Fibroblast of villous mesenchyme (primary cell): ENCODE measurements at places on chromosomes 2 and 18. TPM values are rescaled to one million over a fixed set of nuclear protein-coding genes. Genes with fewer than 3 reads are reported as not detected.

Gene FBLN7
- total RNA-seq: 1.3 and 6.1 TPM in 2 replicates

Gene DLGAP1
- total RNA-seq: under 0.01 and 0.86 TPM in 2 replicates

Gene MFSD2B
- under 0.01 and 0.32 TPM in 2 replicates for total RNA-seq

Gene FAM210A
- 16.1 and 20.7 TPM in 2 replicates for total RNA-seq

Gene POTEI
- under 0.01 TPM in 1 of 2 replicates, not detected in the other for total RNA-seq

Gene DPP4
- total RNA-seq: 58.6 and 130 TPM in 2 replicates

GRCh38 chr2:223169830-223170605 lies 118.0 kb downstream of the KCNE4 start:
- DNase-seq: no peak

DNA sequence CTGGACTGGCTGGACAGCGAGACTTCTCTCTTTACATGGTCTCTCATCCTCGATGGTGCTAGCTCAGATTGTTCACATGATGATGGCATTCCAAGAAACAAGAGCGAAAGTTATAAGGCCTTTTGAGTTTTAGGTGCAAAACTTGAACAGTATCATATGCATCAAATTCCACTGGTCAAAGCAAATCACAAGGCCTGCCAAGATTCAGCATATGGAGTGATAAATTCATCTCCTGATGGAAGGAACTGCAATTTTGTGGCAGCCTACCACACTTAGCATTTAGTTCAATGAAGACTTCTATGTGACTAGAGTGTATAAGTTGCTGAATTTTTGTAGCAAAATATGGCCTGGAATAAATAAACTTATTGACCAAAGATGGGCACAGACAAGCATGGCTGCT lies 194.0 kb upstream of the EPC2 start:
- DNase-seq: no peak

- DNase-seq: no peak
Measured at GRCh38 chr2:172792711-172793110, 57.1 kb downstream of the RAPGEF4 start.

DNA sequence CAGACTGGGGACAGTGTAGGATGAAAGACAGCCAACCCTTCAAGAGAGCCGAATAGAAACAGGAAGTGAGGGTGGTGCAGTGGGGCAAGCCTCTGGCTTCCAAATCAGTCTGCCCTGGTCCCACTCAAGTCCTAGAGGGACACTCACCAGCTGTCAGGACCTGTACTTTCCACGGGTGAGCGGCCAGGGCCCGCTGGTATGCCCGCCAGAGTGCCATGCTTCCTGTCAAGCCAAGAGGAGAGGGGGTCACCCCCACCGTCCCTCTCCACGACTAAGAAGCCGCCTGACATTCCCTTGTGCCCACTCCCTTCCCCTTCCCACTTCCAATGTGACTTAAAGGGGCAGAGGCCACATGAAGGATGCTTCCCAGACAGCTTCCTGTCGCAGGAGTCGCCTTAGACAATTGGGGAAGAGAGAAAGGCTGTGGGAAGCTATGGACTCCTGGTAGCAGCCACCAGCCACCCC lies 564 bp downstream of the MPV17 start:
- DNase-seq: peak; percentile 37

- no peak for DNase-seq
Measured at GRCh38 chr2:210523650-210524289, 32.6 kb upstream of the CPS1 start.

DNA sequence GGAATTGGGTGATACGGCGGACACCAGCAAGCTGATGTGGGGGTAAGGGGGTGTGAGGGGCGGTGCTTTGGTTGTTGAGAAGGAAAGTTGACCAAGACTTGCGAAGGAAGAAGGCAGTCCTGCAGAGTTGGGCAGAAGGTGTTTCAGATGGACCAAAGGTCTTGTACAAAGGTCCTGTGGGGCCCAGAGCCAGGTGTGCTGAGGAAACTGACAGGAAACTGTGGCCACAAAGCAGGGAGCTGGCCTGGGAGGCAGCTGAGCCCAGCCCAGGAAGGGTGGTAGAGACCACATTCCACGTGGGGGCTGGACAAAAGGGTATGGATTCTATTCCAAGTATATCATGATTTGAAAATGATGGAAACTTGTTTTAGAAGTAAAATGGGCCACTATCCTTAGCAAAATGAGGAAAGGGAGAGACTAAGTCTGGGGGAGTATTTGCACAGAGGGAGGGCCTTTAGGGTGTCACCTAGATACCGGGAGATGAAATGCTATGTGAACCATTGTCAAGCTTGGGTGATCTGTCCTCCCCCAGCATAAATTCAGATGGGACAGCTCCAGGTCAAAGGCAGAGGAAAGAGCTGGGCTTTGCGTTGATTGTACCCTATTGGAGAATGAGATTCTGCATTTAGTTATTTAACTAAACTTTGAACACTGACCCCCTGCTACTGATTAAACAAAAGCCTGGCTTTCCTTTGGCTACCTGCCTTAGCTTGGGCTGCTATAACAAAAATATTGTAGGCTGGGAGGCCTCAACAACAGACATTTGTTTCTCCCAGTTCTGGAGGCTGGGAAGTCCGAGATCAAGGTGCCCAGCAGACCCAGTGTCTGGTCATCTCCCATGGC lies 4.3 kb upstream of the EDAR start:
- no peak for DNase-seq

DNA sequence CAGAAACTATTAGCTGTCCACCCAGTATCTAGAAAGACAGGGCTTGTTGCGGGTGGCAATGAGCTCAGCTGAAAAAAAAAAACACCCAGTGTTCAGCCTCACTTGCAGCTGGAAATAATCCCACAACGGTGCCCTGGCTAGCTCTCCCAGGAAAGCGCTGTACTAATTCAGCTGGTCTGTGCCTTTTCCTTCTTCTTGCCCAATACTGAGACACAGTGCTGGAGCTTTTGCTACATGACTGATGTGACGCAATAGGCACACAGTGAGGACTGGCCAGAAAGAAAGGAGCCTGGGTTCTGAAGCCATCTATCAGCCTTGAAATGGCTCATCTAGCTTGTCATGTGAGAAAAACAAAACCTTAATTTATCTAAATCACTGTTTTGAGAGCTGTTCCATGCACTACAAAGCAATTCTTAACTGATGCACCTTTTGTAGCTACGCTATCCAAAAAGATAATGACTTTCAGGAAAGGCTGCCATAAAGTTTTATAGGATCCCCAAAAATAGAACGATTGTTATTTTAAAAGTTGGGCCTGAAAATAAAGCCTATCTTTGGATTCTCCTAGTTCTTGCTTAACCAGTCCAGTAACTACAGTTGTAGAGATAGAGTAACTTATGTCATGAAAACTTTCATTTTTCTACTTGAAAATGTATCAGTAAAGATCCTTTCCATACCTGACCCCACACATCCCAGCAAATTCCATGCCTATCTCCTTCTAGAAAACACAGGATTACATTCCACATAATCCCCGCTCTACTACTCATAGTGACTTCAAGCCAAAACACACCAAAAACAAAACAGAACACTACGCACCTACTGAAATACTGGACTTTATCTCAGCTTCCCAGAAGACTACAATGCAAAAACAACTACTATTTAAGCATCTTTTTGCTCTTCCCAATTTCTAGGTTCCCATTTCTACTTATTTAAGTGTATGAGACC lies 15.9 kb downstream of the KIDINS220 start:
- peak; percentile 94 for DNase-seq

GRCh38 chr2:58976375-58977071 lies 735.4 kb upstream of the FANCL start:
- no peak for DNase-seq

GRCh38 chr18:79797518-79798345 lies at the start of gene KCNG2:
Gene KCNG2 (plus strand): TSS chr18:79797938. CDS start chr18:79863668, 65,730 bp downstream.
- no peak for DNase-seq

DNA sequence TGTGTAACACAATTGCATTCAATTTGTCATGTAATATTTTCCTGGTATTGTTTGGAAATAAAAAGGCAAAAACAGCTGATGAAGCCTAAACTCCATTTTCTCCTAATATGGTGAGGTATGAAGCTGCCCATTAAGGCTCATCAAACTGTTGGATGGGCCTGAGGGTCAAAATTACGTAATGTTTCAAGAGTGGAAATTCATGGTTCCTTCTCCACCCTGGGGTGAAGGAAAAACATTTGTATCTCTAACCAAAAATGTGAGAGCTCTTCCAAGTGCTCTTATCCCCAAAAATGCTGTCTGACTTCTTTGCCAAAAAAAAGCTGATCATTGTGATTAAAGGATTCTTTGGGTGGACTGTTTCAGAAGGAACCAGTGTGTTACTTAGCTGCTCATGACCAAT lies 91.8 kb downstream of the ARHGAP28 start:
- no peak for DNase-seq

DNA sequence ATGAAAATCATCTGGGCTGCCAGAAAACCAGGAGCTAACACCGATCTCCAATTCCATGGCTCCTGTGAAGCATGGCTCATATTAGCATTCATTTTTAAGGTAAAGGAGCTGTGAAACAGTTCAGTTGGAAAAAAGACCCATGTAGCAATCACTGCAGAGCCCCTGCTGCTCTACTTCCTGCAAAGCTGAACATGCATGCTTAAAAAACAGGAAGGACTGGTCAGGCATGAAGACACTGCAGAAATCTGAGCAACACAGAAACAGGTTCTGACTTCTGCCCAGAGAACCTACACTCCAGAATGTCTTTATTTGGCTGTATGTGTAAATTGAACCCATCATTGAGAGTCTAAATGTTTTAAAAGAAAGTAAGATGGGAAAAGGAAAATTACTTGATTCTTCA lies 950.6 kb downstream of the DCDC2C start:
- DNase-seq: no peak

- no peak for DNase-seq
Measured at GRCh38 chr2:103353774-103354173, 591.9 kb downstream of the TMEM182 start.

DNA sequence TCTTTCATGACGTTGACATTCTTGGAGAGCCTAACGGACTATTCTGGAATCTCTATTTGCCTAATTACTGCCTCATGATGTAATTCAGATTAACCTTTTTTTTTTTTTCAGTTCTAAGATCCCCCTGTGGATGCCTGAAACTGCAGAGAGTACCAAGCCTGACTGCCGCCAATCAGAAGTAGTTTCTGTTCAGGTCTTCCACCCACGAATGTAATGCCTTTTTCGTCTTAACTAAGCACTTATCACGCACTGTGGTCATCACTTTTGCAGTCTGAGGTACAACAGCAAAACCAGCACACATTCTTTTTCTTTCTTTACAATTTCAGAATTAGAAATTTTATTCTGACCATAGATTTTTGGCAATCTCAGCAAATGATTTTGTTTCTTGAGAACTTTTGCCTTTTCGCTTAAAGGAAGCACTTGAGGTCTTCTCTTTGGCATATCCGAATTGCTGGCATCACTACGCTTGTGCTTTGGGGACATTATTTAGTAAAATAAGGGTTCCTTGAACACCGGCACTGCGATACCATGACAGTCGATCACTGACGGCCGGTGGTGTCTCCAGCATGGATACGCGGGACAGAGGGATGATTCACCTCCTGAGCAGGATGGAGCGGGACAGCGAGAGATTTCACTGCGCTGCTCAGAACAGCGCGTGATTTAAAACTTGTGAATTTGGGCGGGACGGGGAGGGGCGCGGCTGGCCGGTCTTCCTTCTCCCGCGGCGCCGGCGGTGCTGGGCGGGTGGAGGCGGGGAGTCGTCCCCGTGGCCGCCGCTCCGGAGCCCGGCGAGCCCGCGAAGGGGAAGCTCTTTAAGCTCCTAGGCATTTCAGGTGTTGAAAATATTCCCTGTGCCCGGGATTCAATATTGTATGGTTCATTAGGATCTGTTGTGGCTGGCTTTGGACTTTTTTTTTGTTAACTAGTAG lies 32.0 kb upstream of the GPR55 start:
- peak; percentile 45 for DNase-seq

GRCh38 chr18:11148680-11149440 lies 509 bp downstream of the PIEZO2 start:
- DNase-seq: peak; percentile 17

DNA sequence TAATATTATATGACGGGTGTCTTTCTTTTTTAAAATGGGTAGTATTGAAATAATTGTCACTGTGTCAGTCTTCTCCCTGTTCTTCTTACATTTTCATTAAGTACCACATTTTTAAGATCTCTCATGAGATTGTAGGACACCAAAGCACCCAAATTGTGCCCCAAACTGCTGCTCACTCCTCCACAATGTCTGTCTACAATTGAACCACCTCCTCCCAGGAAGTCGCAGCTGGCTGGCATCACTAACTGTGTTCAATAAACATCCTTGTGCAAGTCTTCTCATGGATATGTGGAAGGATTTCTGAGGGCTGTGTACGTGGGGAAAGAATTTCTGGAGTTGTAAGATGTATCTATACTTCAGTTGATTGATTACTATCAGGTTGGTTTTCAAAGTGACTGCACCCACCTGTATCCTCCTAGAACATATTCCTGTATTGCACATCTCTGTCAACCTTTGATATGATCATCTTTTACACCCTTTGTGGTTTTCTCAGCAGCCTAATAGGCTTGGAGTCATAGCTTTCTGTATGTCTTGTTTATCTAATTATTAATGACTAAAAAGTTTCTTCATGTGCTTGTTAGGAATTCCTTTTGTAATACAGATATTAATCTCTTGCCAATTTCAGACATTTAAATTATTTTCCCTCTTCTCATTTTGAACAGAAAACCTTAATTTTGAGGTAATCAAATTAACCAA lies 774.9 kb downstream of the RNF144A start:
- no peak for DNase-seq

DNA sequence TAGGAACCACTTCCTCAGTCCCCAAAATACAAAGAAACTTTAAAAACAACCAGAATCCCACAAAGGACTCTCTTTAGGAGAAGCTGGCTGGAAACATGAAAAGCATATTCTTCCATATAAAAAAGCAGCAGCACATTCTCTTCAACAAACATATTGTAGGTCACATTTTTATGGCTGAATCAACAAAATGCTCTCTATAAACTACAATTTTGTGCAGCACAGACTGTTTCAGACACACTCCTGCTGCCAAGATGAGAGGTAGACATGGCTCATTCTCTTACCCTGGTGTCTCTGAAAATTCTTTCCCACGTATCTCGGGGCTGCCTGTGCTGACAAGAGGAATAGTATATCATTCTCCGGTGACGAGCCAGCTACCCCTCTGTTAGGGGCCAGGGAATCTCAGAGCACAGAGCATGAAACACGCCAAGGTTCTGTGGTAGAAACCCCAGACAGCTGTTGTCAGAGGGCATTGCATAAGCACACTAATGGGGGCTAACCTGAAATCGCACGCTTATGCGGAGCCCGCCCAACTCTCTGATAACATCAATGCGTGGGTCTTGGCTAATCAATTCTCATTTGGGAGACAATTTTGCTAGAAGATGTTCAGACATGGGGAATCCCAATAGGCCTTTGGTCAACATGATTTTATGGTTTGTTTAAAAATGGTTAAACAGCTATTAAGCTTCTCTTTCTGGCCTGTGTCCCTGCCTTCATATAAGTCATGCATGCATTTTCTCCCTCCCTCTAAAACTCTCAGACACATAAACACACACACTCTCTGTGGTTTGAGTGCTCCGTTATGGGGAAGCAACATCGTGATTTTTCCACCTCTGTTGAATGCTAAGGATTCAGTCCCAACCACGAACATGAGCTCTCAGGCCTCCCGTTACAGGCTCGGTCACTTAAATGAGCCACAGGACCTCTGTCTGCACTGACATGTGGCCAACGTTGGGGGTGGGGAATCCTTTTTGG lies 177.5 kb downstream of the INO80D start:
- DNase-seq: peak; percentile 94

DNA sequence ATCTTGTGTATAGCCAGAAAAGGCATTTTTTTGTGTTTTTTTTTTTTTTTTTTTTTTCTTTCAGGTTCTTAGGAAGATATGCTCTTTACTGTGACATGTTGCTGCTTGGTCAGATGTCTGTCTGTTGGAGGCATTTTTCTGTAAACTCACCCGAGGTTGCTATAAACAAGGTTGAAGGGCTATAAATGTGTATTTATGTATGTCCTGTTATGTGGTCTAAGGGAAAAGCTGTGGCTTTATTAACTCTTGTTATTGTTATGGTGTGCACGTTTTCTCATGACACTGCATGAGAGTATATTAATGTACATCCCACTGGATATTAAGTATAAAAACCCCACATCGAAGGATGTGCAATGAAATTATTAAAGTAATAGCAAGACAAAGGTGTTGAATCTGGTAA lies 102.0 kb downstream of the ZNF532 start:
- peak; percentile 90 for DNase-seq
